ENCODE measurements at places on chromosomes 1 and 21.
A peak's percentile ranks its signal among the peaks of the same experiment; 100 is the strongest.

DNA sequence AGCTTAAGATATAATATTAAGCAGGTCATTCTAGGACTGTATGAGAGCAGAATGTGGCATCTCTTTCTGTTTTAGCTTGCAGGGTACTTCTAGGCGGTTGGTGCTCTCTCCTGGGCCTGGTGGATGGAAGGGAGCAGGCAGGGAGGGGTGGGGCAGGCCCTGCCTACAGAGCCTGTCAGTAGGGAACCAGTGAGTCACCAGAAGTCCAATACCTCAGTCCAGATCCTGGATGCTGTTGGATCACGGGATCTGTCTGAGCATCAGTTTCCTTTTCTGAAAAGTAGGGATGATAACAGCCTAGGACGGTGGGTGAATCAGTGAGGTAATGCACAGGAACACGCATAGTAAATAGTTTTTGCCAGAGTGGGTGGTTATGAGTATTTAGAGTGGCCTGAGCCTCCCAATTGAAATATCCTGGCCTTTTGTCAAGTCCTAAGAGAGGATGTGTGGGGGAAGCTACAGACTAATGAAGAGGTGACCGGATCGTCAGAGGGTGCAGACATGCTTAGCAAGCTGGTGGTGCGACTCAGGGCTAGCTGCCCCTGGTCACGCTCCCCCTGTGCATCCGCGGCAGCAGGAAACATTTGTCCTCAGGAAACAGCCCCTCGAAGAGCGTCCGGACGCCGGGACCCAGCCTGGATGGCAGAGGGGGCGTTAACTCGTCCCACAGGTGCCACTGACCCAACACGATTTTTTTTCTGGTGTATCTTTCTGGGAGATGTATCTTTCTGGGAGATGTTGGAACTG lies 23.9 kb downstream of the NAV1 start:
- no peak for DNase-seq

DNA sequence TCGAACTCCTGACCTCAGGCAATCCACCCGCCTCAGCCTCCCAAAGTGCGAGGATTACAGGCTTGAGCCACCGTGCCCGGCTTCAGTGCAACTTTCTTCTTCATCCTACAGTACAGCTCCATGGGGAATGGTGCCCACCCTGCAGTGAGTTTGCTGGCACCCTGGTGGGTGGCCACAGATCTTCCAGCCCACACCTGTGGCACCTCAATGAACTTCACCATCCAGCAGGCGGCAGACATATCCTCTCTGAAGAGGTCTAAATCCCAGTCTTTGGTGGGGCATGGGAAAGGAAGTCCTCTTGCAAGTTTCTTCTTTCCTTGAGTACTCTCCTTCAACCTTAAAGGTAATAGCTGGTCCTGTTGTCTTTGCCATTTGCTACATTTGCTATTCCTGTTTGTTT lies 18.1 kb upstream of the ZBTB8A start:
- no peak for DNase-seq

DNA sequence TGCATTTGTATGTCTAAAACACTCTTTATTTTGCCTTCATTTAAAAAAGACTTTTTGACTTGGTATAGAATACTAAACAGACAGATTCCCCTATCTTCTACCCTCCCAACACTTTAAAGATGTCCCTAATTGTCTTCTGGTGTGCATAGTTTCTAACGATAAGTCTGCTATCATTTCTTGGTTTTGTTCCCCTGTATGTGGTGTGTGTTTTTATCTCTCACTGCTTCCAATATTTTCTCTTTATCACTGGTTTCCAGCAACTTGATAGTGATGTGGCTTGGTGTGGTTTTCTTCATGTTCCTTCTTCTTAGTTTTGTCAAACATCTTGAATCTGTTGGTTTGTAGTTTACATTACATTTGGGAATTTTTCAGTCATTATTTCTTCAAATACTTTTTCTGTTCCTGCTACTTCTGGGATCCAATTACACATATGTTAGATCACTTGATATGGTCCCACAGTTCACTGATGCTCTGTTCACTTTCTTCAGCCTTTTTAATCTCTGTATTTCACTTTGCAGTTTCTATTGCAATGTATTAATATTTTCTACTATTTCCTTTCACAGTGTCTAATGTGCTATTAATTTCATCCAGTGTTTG lies 23.2 kb downstream of the F5 start:
- DNase-seq = no peak

DNA sequence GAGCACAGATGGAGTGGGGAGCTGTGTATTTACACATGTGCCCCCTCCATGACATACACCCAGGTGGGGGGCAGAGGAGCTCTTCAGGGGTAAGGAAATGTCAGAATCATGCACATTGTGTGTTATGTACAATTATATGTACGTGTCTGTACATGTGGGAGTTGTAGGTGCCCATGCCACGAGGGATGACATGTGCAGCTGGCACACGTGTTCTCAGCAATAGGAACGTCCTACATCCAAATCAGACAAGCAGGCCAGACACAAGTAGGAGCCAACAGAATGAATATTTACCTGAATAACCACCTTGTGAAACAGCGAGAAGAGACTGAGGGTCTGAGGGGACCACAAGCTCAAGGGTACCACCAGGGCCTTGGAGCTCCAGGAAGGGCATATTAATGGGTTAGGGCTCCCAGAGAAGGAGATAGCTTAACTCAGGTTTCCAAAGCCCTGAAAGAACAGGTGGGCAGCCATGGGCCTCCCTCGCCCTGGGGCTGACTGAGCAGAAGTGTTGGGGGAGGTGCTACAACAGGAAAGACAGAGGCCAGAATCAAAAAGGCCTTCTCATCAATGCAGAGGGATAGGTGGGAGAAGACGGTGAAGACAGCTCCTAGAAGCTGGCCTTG lies 3.2 kb downstream of the COL16A1 start:
- DNase-seq = no peak

DNA sequence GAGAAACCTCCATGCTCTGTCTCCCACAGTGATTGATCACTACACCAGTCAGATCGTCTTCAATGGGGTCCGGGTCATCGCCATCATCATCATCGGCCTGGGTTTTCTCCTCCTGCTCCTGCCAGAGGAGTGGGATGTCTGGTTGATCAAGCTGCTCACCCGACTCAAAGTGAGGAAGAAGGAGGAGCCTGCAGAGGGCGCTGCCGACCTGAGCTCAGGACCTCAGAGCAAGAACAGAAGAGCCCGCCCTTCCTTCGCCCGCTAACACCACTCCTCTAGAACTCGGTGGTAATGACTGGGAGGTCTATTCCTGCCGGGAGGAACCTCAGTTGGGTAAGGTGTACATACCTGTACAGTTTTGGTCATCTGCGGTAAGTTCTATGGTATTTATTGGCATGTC lies 50.3 kb upstream of the COA6 start:
- peak; percentile 7 for DNase-seq

DNA sequence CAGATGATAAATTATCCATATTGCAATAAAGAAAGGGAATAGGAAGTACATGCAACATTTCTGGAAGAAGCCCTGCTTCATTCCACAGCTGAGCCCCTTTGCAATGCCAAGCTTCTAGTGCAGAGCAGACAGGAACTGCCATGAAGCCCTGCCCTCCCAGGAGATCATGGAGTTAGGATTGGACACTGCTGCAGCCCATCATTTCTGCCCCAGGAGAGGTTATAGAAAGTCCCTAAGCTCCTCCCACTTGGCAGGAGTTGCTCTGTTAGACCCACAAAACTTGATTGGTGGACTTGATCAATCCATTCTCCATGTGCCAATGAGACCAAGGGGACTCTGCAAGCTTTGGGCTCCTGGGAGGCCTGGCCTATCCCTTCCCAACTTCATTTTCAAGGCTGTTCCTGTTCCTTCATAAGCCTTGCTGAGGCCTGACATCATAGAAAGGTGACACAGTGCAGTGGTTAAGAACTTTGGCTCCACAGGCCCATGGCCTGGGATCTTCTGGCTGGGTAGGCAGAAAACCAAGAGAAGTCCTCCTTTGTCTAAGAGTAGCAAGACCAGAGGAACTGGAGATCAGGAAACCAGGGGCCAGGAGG lies 1.3 kb upstream of the LAPTM5 start:
- DNase-seq = no peak

GRCh38 chr1:6850537-6850936 lies 65.3 kb downstream of the CAMTA1 start:
- DNase-seq = no peak

GRCh38 chr21:20856926-20857325 lies 141.3 kb upstream of the NCAM2 start:
- DNase-seq = no peak

Measured in NCI-H1694 (cell line).